Mesangial cell (primary cell): ENCODE measurements at places on chromosomes 13 and 19. TPM values are rescaled to one million over a fixed set of nuclear protein-coding genes. Genes with fewer than 3 reads are reported as not detected.

SERTM1 gene
- total RNA-seq, result not detected in 2 replicates

ACP7 gene
- total RNA-seq, result not detected in 2 replicates

NTN5 gene
- total RNA-seq, result 0.51 TPM in 1 of 2 replicates, not detected in the other

HSH2D gene
- total RNA-seq, result not detected in 2 replicates

LILRB2 gene
- not detected in 2 replicates for total RNA-seq

LILRB5 gene
- not detected in 2 replicates for total RNA-seq

GSX1 gene
- total RNA-seq, result not detected in 2 replicates

PAF1 gene
- 39.7 and 61.4 TPM in 2 replicates for total RNA-seq

BCAM gene
- total RNA-seq, result 8.5 and 205 TPM in 2 replicates

ZNF729 gene
- total RNA-seq, result not detected in 2 replicates

KLF1 gene
- total RNA-seq, result not detected in 2 replicates

OLFM4 gene
- not detected in 2 replicates for total RNA-seq

SETDB2 gene
- 1.6 and 2.3 TPM in 2 replicates for total RNA-seq

CBARP gene
- 5.1 and 6.1 TPM in 2 replicates for total RNA-seq

FFAR3 gene
- not detected in 2 replicates for total RNA-seq

CD33 gene
- total RNA-seq, result not detected in 2 replicates

ELSPBP1 gene
- not detected in 2 replicates for total RNA-seq

SHANK1 gene
- total RNA-seq, result 0.81 and 0.89 TPM in 2 replicates

PEX11G gene
- total RNA-seq, result 3.9 and 9.5 TPM in 2 replicates

RUBCNL gene
- 0.16 and 0.25 TPM in 2 replicates for total RNA-seq

PRSS57 gene
- not detected in 2 replicates for total RNA-seq

ZNF223 gene
- total RNA-seq, result 1.9 and 2.1 TPM in 2 replicates

OR4F17 gene
- not detected in 2 replicates for total RNA-seq

NLRP13 gene
- not detected in 2 replicates for total RNA-seq
